Motor neuron (in vitro differentiated cells): ENCODE measurements at places on chromosomes 11 and 22. TPM values are rescaled to one million over a fixed set of nuclear protein-coding genes. Genes with fewer than 3 reads are reported as not detected.

Gene FAM180B
- 2.5 and 3.3 TPM in 2 replicates for total RNA-seq

Gene PHETA2
- total RNA-seq: 14.3 and 16.1 TPM in 2 replicates

Gene FERMT3
- total RNA-seq: 2.1 and 2.9 TPM in 2 replicates

Gene TSGA10IP
- not detected in 2 replicates for total RNA-seq

- ATAC-seq: no peak
Measured at GRCh38 chr11:68390315-68390714, 70.2 kb upstream of the PPP6R3 start.

GRCh38 chr11:61173456-61173855, 12.2 kb upstream of the VPS37C start:
- no peak for ATAC-seq

- no peak for ATAC-seq
Measured at GRCh38 chr22:49242480-49242879, 585.2 kb downstream of the BRD1 start.

DNA sequence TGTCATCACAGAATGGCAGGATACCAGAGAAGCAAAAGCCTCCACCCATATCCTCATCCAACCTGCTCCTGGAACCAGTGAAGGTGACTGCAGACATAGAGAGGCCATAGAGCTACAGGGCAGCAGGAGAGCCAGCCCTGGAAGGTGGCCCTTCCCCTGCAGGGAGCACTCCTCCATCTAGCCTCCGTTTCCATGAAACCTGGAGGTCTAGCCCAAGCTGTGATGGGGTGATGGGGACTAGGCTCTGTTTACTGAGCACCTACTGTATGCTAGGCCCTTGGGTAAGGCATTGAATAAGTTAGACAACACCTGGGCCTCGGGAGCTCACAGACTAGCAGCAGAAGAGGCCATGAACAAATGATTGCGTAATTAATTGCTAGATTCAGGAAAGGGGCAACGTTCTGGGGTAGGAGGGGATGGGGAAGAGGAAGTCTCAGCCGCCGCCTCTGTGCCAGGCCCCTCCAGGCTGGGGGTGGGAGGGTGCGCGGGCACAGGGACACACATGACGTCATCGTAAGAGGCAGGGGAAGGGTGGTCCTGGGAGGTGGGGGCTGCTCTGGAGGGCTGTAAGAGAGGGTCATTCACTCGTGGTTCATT, 784 bp upstream of the SYNGR1 start:
- peak; percentile 15 for ATAC-seq

DNA sequence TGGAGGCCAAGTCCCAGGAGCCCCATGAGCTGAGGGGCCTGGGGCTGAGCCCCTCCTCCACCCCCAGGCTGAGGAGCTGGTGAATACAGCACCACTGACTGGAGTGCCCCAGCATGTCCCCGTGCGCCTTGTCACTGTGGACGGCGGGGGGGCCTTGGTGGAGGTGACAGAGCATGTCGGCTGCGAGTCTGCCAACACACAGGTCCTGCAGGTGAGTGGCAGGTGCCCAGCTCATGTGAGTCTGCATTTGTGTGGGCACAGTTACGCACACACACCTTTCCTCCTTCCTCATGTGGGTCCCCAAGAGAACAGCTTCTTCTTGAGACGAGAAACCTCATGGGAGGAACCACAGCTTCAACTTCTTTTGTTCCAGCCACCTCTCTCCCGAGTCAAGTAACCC, 7.7 kb downstream of the TMEM132A start:
- ATAC-seq: no peak

- ATAC-seq: no peak
Measured at GRCh38 chr22:43706151-43706550, 106.0 kb downstream of the EFCAB6 start.

DNA sequence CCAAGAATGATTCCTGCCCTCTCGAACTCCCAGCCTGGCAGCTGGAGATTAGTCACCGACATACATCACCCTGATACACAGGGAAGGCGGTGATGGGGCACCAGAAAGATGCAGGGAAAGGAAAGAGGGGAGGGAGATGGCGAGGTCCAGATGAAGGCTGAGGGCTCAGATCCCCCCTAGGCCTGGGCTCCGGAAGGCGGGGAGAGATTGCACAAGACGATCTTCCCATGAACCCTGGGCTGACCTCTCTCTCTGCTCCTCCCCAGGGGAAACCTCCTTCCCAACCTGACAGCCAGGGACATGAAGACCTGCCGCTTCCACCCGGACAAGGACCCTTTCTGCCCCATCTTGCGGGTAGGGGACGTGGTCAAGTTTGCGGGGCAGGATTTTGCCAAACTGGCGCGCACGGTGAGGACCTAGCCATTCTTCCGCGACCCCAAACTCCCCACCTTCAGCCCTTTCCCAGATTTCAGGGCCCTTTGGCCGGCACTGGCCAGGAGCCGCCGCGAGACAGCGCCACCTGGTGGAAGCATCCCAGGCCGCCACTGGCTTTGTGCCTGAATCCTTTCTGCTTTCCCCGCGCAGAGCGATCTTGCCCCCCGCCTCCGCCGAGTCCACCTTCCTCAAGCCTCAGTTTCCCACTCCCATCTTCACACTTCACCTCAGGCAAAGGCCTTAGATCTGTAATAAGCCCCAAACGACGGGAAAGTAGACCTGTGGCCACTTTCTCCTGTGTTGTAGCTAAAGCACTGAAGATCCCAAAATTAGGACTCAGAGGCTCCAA, 11.5 kb downstream of the P2RX3 start:
- ATAC-seq: peak; percentile 89

GRCh38 chr11:67630943-67631331, 1.2 kb upstream of the NUDT8 start:
- ATAC-seq: no peak

DNA sequence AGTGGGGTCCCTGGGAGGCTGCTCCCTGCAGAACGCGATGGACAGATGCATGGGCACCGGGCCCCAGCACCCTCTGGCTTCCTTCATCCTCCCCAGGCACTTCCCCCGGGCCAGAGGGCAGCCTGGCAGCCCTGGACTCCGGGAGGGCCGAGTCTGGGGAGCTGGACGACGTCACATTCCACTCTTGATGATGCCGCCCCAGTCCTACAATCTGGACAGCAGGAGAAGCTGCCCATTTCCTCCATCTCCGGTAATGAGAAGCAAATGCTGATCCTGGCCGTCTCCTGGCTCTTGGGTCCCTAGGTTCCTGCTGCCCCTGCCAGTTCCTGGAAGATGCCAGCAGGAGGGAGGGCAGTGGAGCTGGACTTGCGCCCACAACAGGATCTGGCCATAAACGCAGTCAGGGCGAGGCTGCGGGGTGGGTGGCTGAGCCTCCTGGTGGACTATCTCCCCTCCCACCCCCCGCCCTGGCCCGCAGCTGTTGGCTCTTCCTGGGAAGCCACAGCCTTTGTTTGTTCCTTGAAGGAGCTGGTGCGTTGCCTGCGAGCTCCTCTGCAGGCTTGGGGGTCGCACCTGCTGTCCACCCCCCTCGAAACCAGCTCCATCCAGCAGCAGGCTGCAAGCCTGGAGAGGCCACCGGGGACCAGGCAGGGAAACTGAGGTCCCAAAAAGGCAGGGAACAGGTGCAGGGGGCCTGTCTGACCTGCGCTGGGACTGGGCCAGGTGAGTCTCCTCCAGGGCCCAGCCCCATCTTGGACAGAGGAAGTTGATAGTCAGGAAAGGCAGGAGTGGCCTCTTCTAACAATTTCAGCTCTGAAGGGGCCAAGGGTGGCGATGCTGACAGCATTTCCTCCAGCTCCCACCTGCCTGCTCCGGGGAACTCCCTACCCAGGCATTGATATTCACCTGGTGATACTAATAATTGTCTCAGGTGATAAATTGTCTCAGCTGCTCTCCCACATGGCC, 17.9 kb upstream of the MUC6 start:
- ATAC-seq: peak; percentile 51

- peak; percentile 68 for ATAC-seq
Measured at GRCh38 chr22:50674606-50675552, 2.3 kb downstream of the SHANK3 start.

DNA sequence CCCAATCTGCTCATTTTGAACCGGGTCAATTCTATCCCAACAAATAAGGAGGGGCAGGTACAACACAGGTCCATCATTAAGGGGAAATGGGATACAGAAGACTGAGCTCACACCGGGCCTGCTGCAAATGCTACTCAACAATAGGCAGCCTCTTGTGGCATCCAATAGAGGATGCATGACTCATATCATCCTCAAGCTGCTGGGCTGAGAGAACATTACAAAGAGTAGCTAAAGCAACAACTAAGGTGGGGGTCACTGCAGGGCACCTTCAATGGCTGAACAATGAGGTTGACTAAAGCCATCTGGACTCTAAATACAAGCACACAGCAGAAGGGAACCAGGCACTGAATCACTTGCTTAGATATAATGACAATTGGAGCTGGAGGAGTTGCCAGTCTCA, 130.1 kb upstream of the SYN3 start:
- ATAC-seq: no peak

DNA sequence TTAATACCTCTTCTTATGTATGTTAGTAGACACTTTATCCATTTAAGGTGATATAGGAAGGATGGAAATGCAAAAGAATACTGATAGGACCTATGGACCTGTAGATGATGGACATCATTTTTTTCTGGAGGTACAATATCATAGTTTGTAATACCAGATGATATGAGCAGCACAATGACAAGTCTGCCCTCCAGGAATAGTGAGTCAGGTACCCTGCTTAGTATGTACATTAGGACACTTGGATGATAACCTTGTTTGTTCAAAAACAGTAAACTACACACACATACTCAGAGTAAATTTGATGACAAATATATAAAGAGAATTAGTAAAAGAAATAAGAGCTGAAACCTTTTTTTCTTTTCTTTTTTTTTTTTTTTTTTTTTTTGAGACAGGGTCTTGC, 58.7 kb upstream of the B3GNT6 start:
- no peak for ATAC-seq

GRCh38 chr11:69293087-69293486, 868 bp upstream of the MYEOV start:
- ATAC-seq: no peak
